ENCODE measurements at places on chromosomes 2 and 18.

GRCh38 chr2:124314084-124314483 lies 289.0 kb downstream of the CNTNAP5 start:
- DNase-seq: no peak

GRCh38 chr2:108855194-108855593 lies 68.6 kb downstream of the CCDC138 start:
- DNase-seq: no peak

GRCh38 chr2:101540518-101540917 lies 65.6 kb upstream of the RFX8 start:
- DNase-seq: peak; percentile 24

DNA sequence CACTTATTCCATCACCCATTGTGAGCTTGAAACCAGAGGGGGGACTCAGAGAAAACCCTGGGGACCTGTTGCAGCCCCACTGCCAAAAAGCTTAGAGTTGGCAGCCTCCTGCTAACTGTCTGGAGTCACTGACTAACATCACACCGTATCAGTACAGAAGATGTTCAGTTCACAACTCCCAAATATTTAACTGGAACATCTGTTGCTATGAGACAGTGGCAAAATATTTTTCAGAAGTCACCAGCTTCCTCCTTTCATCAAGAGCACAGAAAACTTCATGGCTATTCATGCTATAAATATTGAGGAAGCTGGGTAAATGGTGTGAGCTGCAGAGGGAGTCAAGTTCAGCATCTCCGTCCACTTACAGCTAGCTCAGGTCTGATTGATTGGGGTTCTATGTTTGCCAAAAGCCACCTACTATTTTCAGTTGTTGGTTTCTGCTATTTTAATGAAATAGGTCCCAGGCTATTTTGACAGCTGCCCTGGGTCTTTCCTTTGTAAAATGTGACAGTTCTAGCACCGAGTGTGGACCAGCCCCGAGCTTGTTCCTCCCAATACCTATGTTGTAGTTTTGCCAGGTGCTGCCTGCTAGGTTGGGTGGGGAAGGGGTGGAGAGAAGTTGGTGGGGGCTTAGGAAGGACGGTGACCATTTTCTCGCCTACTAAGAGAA lies 9.8 kb downstream of the TUBB6 start:
- DNase-seq: peak; percentile 59

GRCh38 chr18:11728249-11728648 lies 39.2 kb downstream of the GNAL start:
- no peak for DNase-seq

GRCh38 chr2:15648593-15649525 lies 57.2 kb downstream of the DDX1 start:
- DNase-seq: no peak

- no peak for DNase-seq
These were observed 38.8 kb upstream of the DNER start for GRCh38 chr2:229752970-229753729.

DNA sequence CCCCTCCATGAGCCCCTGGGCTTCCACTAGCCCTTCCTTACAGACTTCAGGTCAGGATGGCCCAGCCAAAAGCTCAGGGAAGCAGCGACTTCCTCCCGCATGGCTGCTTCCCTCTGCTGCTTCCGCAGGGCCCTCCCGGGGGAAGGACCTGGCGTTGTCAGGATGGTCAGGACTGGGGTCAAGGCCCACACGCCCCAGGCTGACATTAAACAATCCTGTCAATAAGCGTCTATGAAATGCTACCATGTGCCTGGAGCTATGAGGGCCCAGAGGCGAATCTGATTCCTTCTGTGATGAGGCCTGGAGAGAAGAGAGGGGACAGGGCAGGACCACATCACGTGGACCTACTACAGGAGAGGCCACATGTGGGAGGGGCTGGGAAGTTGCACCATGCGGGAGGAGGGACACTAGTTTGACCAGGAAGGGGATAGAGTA lies 17.3 kb downstream of the CYS1 start:
- DNase-seq: no peak

- peak; percentile 84 for DNase-seq
These were observed 14.6 kb upstream of the AFG3L2 start for GRCh38 chr18:12391487-12392165.

- no peak for DNase-seq
These were observed 21.7 kb upstream of the MEP1B start for GRCh38 chr18:32167980-32168730.

- DNase-seq: no peak
These were observed 641.9 kb downstream of the SLC4A3 start for GRCh38 chr2:220269367-220269766.

DNA sequence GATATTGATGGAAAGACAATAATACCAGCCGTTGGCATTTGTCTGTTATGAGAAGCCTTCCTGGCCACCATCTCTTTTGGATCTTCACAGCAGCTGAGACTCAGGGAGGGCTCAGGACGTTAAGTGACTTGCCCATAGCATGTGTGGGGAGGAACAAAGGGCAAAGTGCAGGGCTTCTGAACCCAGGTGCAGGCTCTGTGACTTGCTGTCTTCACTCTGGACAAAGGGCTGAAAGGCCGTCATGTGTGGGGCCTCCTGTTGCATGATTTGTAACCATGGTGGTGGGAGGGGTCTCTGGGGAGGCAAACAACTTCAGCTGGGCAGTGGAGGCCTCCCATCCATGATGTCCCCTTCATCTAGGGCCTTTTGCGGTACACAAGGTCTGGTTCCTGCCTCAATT lies 65.5 kb upstream of the SIX2 start:
- DNase-seq: no peak

DNA sequence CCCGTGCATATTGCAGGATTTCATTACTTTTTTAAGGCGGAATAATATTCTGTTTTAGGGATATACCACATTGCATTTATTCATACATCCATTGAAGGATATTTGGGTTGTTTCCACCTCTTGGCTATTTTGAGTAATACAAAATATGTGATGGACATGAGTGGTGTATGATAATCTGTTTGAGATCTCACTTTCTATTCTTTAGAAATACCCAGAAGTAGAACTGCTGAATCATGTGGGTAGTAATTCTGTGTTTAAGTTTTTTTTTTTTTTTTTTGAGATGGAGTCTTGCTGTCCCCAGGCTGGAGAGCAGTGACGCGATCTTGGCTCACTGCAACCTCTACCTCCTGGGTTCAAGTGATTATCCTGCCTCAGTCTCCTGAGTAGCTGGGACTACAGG lies 201.4 kb downstream of the NYAP2 start:
- no peak for DNase-seq

GRCh38 chr18:6004683-6005082 lies 109.4 kb upstream of the TMEM200C start:
- no peak for DNase-seq

DNA sequence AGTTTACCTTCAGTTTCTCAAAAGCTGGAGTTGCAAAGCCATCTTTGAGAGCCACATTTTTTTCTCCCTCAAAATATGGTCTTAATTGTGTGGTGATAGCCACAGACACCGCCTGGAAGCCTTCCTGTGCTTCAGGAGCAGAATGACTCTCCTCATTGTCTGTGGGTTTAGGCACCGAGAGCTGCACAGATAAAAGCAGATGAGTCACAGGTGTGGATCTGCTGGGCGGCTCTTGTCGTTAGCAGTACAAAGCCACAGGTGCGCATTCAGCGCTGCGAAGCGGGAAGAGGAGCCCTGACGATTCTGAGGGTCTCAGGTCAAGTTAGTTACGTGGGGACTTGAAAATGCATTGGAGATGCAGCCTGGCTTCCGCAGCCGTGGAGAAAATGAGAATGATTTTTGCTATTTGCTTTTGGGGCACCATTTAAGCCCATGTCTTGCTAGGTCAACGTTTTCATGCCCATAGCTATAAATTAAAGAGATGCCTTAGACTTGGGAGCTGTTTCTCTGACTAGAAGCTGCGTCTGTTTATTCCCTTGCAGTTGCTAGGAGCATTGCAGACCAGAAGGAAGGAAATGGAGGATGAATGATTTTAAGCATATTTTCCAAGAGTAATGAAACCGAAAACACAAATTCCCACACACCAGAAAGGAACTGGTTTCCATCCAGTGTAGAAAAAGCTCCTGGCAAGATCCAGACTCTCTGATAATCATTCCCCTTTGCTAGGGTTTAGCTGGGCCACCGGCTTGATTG lies 51.5 kb downstream of the KLHL29 start:
- DNase-seq: peak; percentile 49

Measured in AG20443 (cell line).